ENCODE measurements at places on chromosomes 11 and 22.

DNA sequence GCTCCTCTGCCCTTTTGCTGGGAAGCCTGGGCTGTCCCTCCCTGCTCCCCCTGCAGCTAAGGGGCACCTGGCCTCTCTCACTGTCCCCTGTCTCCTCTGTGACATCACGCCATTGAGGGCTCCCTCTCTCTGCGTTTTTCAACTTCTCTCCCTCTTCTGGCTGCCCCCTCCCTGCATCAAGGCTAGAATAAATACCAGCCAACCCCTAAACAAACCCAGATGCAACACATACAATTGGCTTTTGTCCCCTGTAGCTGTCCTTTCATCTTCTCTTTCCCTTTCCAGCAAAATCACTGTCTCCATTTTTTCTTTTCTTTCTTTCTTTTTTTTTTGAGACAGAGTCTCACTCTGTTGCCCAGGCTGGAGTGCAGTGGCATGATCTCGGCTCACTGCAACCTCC, 3.3 kb upstream of the MIEF1 start:
- DNase-seq, result no peak

DNA sequence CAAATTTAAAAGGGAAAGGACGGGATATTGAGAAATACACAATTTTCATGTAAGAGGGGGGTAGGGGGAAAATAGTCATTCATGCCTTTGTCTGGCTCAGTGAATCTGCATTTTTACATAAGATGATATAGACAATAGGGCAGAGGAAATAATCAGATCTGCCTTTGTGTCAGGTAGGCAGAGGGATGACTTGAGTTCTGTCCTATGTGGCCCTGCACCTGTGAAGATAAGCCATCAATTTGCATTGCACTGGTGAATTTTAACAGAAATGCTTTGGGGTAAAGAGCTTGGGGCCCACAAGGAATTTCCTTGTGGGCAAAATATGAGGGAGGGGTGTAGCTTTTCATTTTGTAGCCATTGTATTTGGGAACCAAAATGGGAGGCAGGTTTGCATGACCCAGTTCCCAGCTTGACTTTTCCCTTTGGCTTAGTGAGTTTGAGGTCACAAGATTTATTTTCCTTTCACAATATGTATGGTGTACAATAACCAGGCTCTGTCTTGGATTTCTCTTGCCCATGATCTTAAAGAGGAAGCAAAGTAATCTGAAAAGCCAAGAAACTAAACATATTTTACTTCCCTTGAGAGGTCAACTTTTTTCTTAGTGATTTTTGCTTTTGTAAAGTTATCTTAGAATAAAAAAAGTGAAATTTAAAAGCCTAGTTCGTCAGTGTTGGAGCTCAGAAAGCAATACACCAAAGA, 77.7 kb upstream of the SORL1 start:
- DNase-seq, result no peak

DNA sequence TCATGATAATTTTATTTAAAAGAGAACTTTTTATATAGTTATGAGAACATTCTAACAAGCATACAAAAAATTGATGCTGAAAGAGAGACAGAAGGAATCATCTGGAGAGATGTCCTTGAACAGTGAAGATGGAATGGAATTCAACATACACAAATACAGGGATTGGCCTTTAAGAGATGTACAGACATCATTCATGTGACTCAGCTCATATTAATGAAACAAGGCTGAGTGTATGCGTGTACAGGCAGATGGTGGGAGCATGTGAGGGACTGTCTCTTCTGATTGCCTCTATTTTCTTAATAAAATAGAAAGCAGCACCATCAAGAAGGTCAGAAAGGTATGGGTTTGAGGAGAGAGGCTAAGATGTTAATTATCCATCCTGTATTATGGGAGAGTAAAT, 793.3 kb downstream of the CNTN5 start:
- DNase-seq, result no peak

DNA sequence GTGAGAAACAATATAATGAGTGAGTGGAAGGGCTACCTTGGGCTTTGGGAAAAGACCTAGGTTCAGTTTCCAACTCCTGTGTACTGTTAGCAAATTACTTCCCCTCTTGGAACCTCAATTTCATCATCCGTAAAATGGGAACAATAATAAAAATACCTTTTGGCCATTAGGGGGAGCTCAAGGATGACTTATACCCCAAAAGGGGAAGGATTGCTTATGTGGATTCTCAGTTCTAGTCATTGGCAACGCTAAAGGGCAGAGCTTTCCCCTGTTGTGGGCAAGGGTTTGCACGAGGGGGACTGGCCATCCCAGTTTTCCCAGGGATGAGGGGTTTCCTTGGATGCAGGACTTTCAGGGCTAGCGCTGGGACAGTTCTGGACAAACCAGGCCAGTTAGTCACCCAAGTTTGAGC, 3.1 kb upstream of the COMMD9 start:
- DNase-seq, result peak; percentile 72

GRCh38 chr11:44939673-44940395, 10.8 kb downstream of the TP53I11 start:
- DNase-seq, result no peak

GRCh38 chr11:16926883-16927626, 87.2 kb downstream of the PLEKHA7 start:
- DNase-seq, result no peak

DNA sequence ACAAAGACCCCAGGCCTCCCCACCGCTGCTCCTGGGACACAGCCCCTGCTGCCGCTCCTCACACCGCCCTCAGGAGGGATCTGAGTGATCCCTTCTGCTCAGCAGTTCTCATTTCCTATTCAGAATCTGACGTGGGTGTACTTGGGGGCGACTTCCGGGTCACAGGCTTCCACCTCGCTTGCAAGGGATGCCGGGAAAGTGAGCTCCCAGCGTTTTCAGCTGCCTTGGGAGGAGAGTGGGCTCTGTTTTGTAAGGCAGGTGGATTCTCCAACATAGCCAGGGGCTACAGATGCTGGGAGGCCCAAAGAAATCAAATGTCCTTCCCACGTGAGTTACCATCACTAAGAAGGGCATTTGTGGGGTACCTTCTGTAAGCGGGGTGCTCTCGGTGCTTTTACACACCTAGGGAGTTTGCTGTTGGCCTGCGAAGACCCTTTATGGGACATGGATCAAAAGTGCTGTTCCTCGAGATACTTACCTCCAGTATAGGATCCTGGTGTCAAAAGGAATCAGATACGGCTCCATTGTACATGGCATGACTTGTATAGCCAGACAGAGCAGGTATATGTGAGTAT, 9.7 kb upstream of the LRRC10B start:
- no peak for DNase-seq

GRCh38 chr11:61567286-61568061, 13.4 kb downstream of the SYT7 start:
- DNase-seq, result peak; percentile 70

- DNase-seq, result no peak
Observed at GRCh38 chr11:27107548-27107947, 66.9 kb downstream of the BBOX1 start.

DNA sequence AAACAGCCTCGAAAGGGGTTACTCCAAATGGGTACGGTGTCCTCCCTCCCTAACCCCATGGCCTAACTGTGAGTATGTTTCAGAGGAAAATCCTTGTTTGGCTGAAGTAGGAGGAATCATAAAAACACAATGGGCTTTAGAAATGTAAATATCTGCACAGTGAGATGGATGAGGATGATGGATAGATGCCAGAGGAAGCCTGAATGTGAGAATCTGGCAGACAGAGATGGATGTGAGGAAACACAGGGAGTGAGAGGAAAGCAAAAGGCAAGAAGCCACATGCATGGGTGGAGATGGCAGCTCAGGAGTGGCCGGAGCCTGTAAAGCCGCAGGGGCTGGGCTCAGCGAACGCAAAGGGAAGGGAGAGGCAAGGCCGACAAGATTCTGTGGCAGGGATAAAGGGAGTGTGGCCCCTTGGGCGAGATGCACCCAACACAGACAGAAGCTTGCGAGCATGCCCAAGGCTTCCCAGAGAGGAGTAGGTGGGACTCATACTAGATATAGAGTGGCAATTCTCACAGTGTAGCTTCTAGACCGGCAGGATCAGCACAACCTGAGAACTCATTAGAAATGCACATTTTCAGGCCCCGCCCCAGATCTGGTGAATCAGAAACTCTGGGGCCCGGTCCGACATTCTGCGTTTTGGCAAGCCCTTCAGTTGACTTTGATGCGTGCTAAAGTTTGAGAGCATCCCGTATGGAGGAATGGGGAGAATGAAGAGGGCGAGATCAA, 237.3 kb upstream of the CADM1 start:
- DNase-seq, result no peak

- no peak for DNase-seq
Observed at GRCh38 chr22:43835736-43836135, 23.6 kb upstream of the EFCAB6 start.

- no peak for DNase-seq
Observed at GRCh38 chr11:95306801-95307200, 75.8 kb upstream of the SESN3 start.

DNA sequence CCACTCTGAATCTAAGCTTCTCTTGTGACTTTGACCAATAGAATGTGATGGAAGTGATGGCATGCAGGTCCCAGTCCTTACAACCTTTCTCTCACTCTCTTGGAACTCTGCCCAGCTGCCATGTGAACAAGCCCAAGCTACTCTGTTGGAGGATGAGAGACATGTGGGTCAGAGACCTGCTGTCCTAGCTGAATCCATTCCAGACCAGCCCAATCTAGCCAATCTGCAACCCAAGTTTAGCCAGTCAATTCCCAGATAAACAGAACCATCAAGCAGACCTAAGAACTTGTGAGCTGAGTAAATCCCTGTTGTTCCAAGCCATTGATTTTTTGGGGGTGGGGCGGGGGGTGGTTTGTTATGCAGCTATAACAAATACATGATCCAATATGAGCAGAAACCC, 69.2 kb upstream of the GRK3 start:
- no peak for DNase-seq

GRCh38 chr22:37806409-37807333, 1.1 kb upstream of the GCAT start:
- DNase-seq, result no peak

GRCh38 chr22:37090920-37091695, 18.4 kb downstream of the TMPRSS6 start:
- no peak for DNase-seq

DNA sequence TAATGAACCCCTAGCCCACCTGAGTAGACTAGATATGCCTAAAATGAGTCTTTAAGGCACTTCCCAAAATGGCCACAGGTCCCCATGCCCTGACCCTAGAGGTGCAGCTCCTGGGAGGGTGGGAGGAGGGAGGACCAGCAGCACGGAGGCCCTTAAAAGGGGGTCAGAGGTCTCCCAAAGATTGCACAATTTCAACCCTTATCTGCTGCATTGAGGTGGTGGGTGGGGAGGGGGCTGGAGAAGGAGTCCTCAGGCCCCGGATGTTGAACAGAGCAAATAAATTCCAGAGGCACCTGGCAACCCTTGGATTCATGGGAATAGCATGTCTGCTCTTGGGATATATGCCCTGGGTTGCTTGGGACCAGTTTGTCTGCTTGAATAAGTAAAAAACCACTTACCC, 57.6 kb downstream of the NAV2 start:
- no peak for DNase-seq

GRCh38 chr22:19987394-19988306, 29.0 kb downstream of the ARVCF start:
- DNase-seq, result no peak

GRCh38 chr22:26673486-26673885, 16.1 kb downstream of the MIAT start:
- DNase-seq, result peak; percentile 66

DNA sequence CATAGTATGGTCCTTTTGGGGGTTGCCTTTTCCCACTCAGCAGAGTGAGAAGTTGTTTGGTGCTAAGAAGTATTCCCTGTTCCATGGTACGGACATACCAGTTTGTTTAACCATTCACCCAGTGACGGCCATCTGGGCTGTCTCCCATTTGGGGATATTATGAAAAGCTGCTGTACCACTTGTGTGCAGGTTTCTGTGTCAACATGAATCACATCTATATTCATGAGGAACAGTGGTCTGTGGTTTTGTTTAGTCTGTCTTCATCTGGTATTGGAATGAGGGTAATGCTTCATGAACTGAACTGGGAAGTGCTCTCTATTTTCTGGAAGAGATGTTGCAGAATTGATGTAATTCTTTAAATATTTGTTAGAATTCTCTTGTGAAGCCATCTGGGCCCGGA, 89.5 kb downstream of the TRMU start:
- DNase-seq, result no peak

- no peak for DNase-seq
Observed at GRCh38 chr11:59669611-59670009, 773 bp upstream of the PATL1 start.

GRCh38 chr11:114059278-114059983, at the start of gene ZBTB16:
Gene ZBTB16, plus strand, starts transcription at chr11:114059711. Its CDS starts 3,590 bp downstream, at chr11:114063301.
- peak; percentile 59 for DNase-seq
